ENCODE measurements at places on chromosomes 5 and 9.

DNA sequence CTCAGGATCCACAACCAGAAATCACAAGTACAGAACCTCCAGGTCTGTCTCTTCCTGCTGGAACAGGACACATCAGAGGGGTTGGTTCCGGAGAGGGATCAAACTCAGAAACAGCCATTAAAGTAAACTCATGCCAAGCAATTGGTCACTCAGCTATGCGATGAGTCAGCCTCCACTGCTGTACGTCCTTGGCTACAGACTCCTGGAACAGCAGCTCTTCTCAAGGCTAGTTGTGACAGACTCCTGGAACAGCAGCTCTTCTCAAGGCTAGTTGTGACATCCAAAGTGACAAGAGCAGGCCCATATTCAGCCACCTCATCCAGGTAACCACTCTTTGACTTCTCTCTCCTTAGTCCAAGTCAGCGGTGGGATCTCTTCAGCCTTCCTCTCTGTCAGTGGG, at the start of gene SPINK13:
Gene SPINK13 (plus strand): TSS at position 229 of the 400 bp plus-strand sequence. CDS start 1,279 bp downstream, outside the sequence.
- no peak for DNase-seq

GRCh38 chr9:113593682-113594281, 130.3 kb downstream of the RGS3 start:
- no peak for DNase-seq

DNA sequence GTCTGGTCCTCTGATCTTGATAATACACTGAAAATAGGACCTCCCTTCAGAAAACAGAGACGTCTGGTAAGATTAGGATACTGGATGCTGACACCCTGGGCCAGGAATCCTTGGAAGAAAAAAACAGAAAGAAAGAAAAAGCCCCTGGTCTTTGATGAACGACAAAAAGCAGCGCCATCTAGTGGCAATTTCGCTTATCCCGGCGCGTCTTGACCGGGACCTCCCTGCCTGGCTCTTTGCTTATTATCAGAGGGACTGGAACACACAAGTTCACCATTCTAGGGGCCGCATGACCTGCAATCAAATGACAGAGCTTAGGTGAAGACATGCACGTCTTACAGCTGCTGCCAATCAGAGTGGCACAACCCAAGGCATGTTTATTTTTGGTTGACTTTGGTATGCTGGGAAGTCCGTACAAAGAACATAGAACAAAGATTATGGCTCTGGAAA, 114.9 kb upstream of the NFIB start:
- peak; percentile 34 for DNase-seq

GRCh38 chr5:175464942-175465233, 13.5 kb upstream of the SFXN1 start:
- no peak for DNase-seq

GRCh38 chr5:81363093-81363871, 30.7 kb downstream of the ACOT12 start:
- no peak for DNase-seq

DNA sequence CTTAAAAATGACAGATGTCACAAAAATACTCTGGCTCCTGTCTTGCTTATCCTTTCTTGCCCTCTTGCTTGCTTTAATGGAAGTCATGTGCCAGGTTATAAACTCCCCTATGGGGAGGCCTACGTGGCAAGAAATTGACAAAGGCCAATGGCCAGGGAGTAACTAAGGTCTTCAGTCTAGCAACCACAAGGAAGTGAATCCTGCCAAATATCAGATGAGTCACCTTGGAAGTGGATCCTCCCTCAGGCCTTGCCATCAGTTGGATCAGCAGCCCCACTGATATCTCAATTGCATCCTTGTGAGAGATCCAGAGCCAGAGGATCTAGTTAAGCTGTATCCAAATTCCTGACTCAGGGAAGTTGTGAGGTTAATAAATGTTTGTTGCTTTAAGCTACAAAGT, 82.8 kb downstream of the CAAP1 start:
- DNase-seq, result no peak

DNA sequence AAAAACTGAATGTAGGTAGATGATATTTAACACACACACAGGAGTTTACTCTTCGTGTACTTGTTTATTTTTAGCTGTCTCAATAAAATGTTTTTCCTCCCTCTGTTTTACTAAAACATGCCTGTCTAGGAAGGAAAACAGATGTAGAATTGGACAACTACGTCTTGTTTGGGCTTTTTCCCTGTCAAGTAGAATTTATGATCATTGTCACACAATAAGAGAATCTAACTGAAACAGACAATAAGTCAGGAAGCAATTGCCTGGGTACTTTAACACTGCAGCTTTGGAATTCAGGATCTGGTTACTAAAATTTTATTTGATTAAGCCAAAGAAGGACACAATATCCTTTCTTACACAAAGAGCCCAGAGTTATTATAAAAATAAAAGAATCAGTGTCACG, 164.2 kb downstream of the ZDHHC21 start:
- no peak for DNase-seq

- no peak for DNase-seq
Measured at GRCh38 chr5:36168737-36169136, 16.8 kb downstream of the SKP2 start.

DNA sequence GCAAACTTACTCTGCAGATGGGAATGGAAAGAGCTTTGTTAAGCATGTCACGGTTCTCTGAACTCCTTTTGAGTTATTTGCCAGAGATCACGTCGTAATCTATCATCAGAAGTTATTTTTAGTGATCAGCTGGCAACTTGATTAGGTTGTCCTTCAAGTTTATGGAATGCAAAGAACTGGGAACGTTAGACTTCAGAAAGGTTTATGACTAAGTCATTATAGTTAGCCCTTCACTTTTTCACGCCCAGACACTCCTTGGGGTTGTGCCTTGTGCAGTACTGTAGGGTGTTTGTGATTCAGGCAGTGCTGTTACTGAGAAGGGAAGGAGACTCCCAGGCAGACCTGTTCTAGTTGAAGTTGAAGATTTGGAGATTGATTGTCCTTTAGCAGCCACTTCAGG, 26.8 kb upstream of the PHF2 start:
- DNase-seq, result no peak

GRCh38 chr5:123207081-123207537, 118.1 kb downstream of the PRDM6 start:
- no peak for DNase-seq

- no peak for DNase-seq
Measured at GRCh38 chr5:74149395-74149794, 491.1 kb downstream of the ENC1 start.

GRCh38 chr5:115774684-115775083, 41.8 kb downstream of the CDO1 start:
- no peak for DNase-seq

DNA sequence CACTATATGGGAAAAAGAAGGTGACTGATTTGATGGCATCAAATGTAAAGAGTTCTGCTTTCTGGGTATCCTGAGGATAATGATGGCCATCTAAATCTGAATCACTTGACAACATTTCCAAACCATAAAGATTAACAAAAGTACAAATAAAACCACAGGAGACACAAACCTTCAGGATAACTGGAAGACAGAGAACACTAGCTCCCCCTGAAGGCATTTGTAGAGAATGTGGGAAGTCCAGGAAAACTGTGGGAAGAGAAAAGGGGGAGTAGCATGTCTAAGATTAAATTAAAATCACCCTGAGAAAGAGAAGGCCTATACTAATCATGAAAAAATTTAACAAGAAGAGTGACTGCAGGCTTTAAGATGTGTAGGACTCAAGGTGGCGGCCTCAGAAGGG, 116.2 kb downstream of the PRELID2 start:
- DNase-seq, result no peak

- no peak for DNase-seq
Measured at GRCh38 chr9:132288966-132289365, 65.8 kb downstream of the SETX start.

GRCh38 chr5:154647114-154647760, 107.9 kb upstream of the LARP1 start:
- DNase-seq, result no peak

DNA sequence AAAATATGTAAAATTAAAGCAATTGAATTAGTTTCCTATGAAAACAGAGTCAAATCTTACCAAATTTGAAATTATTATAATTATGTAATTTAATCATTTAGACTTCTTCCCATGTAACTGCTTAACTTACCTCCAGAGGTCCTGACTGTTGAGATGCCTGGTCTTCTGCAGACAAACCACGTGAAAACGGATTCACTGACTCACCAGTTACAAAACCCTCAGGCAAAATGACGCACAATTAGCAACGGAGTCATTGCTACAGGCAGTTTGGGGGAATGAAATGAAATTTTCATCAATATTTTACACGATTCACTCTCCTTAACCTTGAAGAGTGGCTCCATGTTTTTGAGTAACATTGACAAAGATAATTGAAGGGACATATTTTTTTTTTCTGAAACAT, 460.8 kb downstream of the MTRR start:
- DNase-seq, result no peak

DNA sequence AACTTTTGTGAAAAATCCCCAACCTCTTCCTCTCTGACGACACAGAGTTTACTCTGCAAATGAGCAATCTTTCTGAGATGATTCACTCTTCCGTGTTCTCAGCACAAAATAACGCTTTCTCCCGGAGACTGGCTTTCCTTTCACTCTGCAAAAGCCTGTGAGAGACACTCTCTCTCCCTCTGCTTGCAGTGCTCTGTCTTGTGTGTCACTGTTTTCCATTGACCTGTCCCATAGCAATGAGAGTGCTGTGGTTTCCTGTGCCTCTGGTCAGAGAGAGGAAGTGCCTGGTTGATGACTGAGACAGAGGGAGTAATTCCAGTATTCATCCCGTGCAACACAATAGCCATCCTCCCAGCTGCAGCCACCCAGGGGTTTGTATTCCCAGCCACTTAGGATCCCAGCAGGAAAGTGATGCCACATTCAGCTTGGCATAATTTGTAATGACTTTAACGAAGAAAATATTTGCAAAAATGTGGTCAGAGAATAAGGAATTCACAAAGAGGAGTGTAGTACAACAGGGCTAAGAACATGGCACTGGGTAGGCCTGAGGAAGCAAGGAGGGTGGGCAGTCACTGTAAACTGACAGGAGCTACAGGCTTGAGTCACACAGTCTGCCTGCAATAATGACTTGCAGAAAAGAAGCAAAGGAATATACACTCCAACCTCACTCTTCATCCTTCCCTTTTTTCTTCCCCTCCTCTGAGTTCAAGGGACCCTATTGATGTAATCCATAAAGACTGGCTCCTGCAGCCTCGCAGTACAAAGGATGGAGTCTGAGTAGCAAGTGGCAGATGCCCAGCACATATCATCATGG, 463.5 kb upstream of the RGMB start:
- no peak for DNase-seq

DNA sequence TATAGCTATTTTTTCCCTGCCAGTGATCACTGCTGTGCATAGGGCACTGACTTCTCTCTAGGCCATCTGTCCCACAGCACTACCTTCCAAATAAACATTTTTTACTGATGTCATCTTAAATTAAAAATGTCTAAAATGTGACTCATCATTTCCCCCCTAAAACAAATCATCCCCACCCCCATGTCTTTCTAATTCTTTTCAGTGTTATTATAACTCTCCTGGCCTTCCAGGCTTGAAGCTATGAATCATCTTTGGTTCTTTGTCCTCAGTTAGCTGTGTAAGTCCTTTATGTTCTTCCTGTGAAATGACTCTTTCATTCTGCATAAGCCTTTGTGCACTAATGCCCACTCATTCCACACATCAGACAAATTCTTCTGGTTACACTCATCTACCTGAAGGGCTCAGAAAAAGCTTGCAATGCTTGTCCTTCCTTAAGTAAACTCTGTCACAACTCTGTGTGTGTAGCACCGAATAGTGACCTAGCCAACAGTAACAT, 78.1 kb downstream of the CFAP95 start:
- DNase-seq, result no peak

DNA sequence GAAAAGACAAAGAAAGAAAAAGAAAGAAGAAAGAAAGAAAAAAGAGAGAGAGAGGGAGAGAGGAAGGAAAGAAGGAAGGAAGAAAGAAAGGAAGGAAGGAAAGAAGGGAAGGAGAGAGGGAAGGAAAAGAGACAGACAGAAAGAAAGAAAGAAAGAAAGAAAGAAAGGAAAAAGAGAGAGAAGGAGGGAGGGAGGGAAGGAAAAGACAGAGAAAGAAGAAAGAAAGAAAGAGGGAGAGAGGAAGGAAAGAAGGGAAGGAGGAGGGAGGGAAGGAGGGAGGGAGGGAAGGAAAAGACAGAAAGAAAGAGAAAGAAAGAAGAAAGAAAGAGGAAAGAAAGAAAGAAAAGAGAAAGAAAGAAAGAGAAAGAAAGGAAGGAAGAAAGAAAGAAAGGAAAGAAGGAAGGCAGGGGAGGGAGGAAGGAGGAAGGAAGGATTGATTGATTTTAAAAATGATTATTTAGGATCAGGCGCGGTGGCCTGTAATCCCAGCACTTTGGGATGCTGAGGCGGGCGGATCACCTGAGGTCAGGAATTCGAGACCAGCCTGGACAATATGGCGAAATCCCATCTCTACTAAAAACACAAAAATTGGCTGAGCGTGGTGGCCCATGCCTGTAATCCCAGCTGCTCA, 23.3 kb upstream of the TOR1B start:
- no peak for DNase-seq

DNA sequence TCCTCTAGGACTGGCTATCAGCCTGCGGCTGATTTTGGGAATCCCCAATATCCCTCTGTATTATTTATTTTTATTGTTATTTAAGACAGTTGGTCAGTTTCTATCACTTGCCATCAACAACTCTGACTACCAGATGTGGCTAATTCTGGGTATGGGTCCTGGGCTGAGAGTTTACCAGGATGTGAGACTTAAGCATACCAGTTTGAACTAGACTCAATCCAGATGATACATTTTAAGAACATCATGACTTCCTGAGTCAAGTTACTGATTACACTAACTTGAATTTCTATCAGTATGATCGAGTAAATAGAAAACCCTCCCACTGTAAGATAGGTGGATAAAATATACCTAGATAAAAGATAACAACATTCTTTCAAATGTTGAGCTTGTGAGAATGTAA, 634.0 kb downstream of the MAT2B start:
- no peak for DNase-seq

GRCh38 chr9:124271660-124272059, 13.9 kb downstream of the NEK6 start:
- no peak for DNase-seq

GRCh38 chr5:4831325-4831724, 308.8 kb upstream of the ADAMTS16 start:
- no peak for DNase-seq

DNA sequence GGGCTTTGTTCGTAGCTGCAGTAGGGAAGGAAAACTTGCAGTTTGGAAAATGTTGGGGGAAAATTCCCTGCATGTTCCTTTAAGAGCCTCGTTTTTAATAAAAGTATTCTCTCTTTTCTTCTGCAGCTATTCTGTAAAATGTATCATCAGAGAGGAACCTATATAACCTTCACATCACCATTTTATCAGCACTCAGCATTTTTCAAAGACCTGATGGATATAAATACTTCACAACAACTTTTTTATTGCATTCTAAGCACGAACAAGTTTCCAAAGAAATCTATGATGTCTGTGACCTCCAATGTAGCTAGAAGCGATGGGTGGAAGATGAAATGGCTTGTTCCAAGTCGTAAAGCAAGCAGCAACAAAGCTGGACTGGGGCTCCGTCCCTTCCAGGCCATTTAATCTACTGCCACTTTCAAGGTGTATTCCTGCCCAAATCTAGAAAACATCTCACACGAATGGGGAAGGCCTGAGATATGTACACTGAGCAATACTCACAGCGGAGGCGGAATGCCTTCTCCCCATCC, 84.0 kb downstream of the NSUN2 start:
- no peak for DNase-seq
